ENCODE measurements at places on chromosomes 1 and 21.

- DNase-seq: no peak
These were observed 344.9 kb downstream of the PTPRU start for GRCh38 chr1:29581256-29581655.

GRCh38 chr1:7104339-7104738 lies 319.1 kb downstream of the CAMTA1 start:
- no peak for DNase-seq

- DNase-seq: peak; percentile 79
These were observed 22.2 kb upstream of the SPATA6 start for GRCh38 chr1:48493970-48494769.

DNA sequence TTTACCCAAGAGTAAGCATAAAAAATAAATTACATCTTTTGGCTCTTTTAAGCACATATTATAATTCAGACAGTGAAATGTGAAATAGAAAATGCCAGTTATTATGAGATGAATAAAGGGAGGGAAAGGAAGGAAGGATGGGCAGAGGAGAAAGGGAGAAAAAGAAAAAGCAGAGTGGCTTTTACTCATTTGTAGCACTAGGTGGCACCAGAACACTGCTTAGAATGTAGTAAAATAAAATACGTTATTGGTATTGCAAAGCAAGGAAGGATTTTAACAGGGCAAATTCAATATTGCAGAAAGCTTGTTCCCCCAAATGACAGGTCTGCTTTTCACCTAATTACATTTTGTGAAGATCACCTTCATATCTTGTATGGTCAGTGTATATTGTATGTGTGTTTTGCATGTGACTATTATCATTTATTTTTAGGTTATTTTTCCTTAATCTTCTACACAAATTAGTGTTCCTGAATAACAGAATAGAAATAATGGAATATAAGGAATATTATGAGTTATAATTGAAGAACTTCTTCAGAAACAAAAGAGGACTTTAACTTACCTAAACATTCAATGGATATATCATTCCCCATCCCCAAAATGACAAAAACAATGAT lies 9.1 kb upstream of the PCNX2 start:
- no peak for DNase-seq

- DNase-seq: no peak
These were observed 2.0 kb upstream of the GJC2 start for GRCh38 chr1:228147768-228148167.

DNA sequence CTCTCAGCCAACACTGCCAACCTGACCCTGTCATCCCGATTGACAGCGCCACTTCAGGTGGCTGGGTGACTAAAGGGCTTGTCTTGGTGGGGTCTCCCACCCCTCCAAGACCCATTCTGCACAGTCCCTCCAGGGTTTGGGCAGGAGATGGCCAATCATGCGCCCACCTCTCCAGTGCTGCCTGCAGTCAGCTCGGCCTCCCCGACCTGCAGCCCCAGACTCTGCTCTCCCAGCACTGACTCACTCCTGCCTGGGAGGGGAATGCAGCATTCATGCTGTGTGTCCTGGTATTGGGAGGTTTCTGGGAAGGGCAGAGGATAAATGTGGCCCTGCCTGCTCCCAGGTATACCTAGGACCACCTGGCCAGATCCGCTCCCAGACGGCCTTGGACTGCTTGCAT lies 9.7 kb downstream of the TMEM81 start:
- no peak for DNase-seq

DNA sequence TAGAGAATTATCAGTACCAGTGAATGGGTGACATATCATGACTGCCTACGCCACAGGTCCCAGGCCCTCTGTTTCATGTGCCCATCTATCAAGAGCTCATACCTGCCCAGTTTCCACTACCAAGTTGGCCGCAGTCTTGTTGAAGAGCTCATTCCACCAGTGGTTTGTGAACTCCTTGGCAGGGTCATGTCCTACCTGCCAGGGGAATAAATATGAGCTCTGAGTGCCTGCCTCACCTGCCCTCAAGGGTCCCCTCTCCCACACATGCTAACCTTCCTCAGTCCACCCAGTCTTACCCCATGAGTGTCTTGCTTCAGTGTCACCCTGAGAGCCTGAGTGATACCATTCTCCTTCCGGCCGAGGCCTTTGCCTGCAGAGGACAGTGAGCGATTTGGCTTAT lies 3.2 kb downstream of the GPATCH4 start:
- DNase-seq: no peak

DNA sequence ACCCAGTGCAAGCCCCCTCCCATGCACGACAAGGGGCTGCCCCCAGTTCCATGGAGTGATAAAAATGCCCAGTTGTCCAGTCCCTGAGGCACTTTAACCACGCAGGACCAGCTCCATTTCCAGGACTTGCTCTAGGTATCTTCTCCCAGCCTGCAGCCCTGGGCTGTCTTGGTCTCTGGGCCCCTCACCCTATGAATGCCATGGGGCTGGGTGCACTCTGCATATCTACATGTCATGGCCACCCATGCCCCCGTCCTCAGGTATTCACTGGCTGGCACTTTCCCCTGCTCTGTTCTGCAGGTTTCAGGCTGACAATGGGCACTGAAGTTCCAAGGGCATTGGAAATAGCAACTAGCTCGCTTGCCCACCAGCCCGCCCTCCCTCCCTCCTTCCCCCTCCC lies 19.6 kb upstream of the C1orf174 start:
- DNase-seq: no peak

GRCh38 chr1:18157968-18158367 lies 50.4 kb downstream of the IGSF21 start:
- DNase-seq: no peak

DNA sequence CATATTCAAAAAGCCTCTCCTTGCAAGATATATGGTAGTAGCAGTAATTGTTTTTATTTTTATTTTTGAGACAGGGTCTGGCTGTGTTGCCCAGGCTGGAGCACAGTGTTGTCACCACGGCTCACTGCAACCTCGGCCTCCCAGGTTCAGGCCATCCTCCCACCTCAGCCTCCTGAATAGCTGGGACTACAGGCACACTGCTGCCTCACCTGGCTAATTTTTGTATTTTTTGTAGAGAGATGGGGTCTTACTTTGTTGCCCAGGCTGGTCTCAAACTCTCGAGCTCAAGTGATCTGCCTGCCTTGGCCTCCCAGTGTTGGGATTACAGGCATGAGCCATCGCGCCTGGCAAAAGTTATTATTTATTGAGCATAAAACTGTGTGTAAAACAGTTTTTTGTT lies 38.4 kb downstream of the SLC66A1 start:
- DNase-seq: no peak

GRCh38 chr1:210728437-210729149 lies 399.9 kb downstream of the HHAT start:
- DNase-seq: no peak

DNA sequence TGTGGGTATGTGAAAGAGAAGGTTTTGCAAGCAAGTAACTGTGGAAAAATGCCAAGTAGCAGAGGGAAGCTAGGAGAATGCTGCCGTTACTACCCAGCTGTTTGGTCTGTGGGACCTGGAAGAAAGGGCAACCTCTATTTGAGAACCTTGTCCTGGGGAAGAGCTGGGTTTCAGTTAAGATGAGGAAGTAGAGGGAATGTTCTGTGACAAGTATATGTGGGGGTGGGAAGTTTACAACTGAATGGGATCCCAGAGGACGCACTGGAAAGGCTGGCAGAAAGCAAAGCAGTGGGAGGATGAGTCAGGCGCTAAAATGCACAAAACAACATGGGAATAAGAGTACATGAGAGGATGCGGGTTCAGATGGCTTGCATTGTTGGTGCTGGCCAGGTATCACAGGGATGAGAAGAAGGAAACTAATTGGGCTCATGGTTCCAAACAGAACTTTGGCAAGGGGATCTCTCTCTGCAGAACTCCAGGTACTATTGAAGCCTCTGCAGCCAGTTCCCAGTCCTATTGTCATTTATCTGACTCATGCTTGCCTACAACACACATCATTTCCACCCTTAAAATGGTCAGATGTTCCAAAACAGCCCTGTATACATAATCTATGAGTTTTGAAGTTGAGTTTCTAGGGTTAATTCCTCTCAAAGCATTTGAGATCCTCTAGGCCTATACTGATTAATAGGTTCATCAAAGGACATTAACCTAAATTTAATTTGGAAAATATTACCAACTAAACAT lies 88.5 kb upstream of the VAV3 start:
- peak; percentile 18 for DNase-seq

- no peak for DNase-seq
These were observed 80.2 kb downstream of the RIPK4 start for GRCh38 chr21:41686664-41687063.
